ENCODE measurements at places on chromosomes 16 and 17.

GRCh38 chr17:61251939-61252865 is 147.4 kb upstream of the TBX2 start:
- peak; percentile 65 for DNase-seq

GRCh38 chr17:37781451-37781850 is 36.6 kb upstream of the HNF1B start:
- no peak for DNase-seq

- DNase-seq, result no peak
These were observed 247.8 kb downstream of the XYLT1 start for GRCh38 chr16:17222871-17223401.

- peak; percentile 18 for DNase-seq
These were observed 24.9 kb upstream of the RFFL start for GRCh38 chr17:35088356-35088880.

DNA sequence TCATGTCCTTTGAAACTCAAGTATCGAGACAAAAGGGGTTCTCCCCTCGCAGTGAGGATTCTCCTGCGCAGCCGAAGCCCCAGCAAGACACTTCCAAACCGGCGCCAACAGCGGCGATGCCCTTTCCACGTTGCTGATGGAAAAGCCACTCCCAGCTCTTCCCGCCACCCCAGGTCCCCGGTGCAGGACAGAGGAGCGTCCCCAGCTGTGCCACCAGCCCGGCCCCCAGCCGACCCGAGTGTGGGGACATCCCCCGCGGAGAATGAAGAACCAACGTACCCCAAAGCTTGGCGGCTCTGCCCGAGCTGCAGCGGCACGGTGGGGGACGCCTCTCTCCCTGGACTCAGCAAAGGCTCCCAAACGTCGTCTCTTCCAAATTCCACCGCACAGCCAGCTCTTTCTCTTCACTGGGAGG is 573 bp downstream of the CHST6 start:
- no peak for DNase-seq

GRCh38 chr16:67833030-67833414 is 9.1 kb upstream of the THAP11 start:
- no peak for DNase-seq

DNA sequence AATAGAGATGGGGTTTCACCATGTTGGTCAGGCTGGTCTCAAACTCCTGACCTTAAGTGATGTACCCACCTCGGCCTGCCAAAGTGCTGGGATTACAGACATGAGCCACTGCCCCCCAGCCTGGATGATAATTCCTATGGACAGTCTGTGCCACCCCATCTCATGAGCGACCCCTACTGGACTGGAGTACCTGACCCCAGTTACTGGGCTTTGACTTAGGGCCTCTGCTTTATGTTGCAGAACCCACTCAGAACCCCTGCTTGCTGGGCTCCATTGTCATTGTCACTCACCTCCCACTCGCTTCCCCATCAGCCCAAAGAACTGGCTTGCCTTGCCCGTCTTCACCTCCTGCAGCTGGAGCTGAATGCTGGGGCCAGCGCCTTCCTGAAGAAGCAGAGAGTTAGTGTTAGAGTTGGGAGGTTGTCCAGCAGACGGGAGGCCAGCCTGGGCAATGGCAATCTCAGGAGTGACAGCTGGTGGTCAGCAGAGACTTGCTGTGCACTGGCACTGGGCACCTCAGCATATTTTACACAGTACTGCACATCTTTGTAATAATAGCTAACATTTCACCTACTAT is 4.0 kb downstream of the TAC4 start:
- DNase-seq, result no peak

DNA sequence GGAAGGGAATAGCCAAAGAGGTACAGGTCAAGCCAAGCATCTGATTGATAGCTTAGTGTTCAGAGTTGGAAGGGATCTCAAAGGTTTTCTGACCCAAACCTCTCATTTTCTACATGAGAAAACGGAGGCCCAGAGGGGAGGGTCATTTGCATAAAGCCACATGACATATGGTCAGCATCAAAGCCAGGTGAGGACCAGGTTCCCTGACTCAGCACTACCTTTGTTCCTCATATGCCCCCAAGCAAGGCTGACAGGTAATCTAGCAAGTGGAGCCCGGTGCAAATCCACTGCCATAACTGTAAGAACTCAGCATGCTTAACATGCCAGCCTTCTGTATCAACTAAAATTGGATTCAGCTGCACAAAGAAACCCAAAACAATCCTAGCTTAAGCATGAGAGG is 28.2 kb upstream of the CCL1 start:
- no peak for DNase-seq
